ENCODE measurements at places on chromosomes 3 and 15.

DNA sequence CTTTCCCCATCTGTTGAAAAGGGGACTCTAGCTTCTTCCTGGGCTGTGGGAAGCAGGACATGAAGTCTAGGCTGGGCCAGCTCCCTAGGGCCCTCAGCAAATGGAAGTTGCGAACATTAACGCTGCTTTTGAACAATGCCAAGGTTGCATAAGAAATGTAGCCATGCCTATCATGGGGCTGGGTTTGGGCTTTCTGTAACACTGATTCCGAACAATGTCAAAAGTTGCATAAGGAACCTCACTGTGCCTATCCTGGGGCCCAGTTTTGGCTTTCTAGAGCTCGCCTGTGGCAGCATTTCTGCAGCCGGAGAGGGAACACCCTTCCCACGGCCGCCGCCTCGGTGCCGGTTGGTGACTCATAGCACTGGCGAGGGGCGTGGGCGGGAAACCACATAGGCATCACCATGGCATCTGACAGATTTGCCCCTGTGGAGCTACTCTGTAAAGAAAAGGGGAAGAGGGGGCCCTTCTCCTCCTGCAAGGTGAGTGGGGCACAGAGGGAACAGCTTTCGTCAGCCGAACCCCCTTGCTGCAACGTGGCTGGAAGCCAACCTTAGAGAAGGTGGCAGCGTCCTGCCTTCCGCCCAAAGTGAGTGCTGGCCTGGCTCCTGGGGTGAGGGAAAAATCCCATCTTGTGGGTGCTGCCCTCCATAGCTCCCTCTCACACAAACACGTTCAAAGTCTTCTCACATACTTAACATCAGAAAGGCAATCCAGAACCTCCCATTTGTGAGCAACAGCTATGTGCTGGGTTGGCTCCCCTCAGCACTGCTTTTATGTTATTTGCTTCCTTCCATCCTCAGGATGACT is 46.6 kb upstream of the ATP2B2 start:
- no peak for DNase-seq

DNA sequence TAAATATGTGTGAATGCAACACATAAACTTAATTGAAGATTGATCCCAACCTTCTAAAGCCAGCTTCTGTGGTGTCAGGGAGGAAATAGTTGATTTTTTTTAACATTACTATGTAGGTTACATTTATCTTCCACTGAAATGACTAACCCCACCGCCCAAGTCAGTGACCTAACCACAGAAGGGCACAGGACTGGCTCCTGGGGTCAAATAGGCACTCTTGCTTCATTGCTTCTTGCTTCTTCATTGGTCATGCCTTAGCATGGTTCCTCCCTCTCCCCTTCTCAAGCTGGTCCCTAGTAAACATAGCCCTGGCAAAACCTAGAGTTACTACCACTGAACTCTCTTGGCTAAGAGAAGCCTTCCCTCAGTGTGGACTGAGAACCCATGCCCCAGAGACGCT is 12.3 kb downstream of the EIF1B start:
- DNase-seq = no peak

- no peak for DNase-seq
Measured at GRCh38 chr3:77746892-77747291, 707.0 kb downstream of the ROBO2 start.

GRCh38 chr15:80175436-80175835 is 22.6 kb downstream of the FAH start:
- no peak for DNase-seq

- DNase-seq = no peak
Measured at GRCh38 chr15:66254089-66254950, 770 bp upstream of the MEGF11 start.

Data from AG04449 (cell line).